Stimulated activated CD8-positive, alpha-beta memory T cell treated with anti-CD3 and anti-CD28 coated beads, Interleukin-4, amount 100 ng/mL, for 48 hours (primary cell): ENCODE measurements at places on chromosomes 4 and X.
A peak's percentile ranks its signal among the peaks of the same experiment; 100 is the strongest.

GRCh38 chr4:10013722-10014121 lies 7.6 kb downstream of the SLC2A9 start:
- peak; percentile 72 for DNase-seq

DNA sequence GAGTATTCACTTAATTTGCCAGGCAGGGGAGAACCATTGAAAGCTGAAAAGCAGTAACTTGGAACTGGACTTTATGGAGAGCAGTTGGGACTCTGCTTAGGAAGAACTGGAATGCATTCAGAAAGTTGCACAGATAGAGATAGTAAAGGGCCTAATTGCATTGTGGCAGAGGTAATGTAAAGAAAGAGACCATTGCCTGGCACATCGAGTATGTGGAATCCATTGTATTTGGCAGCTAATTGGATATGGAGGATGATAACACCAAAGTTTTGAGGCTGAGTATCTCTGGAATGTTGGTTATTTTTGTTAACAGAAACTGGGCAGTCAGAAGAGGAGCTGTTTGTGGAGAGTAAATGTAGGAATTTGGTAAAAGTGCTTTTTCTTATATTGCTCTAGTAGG lies 169.9 kb downstream of the BMPR1B start:
- no peak for DNase-seq

DNA sequence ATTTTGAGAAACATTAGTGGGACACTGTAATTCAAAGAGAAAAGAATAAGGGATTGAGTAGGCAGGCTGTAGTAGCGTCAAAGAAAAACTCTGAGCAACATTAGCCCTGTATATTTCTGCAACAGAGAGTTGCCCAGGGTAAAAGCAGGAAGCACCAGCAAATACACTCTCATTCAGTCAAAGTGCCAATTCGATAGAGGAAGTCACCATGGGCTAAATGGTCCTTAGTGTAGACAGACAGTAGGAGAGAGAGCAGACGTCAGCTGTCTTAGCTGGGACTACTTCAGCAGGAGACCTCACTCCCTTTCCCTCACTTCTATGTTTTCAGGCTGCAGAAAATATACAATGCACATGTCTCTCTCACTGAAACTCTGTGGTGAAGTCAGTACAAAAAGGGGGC lies 2073.8 kb upstream of the TENM3 start:
- DNase-seq, result no peak

GRCh38 chr4:153153339-153153871 lies 50.8 kb upstream of the TRIM2 start:
- peak; percentile 74 for DNase-seq

DNA sequence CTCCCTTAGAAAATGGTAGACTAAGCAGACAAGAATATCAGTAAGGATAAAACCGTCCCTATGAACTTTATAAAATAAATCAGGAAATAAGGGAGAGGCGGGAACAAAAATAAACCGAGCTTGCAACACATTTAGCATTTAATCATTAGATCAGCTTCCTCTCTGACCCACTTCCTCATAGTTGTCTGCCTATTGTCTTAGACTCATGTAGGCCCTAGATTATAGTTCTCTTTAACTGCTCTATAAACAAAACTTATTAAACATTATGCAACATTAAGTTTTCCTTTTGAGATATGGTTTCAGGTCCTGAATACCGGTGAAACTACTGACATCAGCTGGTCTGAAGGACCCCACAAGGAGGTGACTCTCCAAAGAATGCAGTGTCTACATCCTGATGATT lies 15.8 kb upstream of the SRD5A3 start:
- no peak for DNase-seq

DNA sequence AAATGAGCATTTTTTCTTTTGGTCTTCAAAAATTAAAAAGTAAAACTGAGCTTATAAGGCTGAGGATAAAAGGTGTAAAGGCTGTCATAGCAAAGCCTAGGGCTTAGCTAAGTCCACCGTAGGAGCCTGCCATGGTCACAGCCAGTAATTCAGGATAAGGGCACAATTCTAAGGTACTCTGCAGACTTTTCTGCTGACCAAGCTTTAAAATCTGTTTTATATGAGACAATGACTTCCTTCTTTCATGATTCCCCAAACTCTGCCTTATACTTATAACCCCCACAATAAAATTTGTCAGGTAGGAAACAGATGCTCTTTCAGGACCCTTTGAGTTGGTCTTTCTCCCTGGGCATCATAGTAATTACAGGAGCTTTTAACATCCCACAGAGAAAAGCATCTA lies 138.5 kb downstream of the COL4A6 start:
- no peak for DNase-seq

DNA sequence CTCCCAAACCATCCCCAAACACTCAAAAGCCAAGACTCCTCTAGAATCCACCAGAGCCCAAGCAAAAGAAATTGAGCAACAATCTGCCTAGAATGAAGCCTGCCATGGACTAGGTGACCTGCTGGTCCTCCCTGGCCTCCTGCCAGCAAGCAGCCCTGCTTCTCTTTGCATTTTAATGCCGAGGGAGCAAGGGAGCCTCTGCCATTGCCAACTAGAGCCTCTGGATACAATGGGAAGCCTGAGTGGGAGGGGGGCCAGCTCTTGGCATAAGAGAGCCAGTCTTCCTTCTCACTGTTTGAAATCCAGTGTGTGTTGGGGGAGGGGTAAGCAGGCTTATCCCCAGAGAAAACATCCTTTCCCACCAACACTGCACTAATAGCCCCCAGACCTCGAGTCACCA lies 1.5 kb upstream of the GDPD2 start:
- no peak for DNase-seq

DNA sequence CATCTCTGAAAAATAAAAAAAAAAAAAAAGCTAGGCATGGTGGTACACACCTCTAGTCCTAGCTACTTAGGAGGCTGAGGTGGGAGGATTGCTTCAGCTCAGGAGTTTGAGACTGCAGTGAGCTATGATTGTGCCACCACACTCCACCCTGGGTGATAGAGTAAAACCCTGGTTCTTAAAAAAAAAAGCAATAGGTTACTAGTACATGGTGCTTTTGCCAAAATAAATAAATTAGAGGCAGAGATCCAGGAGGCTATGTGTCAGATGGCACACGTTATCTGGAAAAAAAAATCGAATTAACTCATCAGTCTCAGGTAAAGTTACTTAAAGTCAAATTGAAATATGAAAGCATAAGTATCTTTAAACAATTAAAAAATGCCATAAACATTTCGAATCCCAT lies 94.3 kb downstream of the VCX3A start:
- DNase-seq, result no peak

GRCh38 chr4:182724414-182724813 lies 192.8 kb downstream of the DCTD start:
- DNase-seq, result no peak

DNA sequence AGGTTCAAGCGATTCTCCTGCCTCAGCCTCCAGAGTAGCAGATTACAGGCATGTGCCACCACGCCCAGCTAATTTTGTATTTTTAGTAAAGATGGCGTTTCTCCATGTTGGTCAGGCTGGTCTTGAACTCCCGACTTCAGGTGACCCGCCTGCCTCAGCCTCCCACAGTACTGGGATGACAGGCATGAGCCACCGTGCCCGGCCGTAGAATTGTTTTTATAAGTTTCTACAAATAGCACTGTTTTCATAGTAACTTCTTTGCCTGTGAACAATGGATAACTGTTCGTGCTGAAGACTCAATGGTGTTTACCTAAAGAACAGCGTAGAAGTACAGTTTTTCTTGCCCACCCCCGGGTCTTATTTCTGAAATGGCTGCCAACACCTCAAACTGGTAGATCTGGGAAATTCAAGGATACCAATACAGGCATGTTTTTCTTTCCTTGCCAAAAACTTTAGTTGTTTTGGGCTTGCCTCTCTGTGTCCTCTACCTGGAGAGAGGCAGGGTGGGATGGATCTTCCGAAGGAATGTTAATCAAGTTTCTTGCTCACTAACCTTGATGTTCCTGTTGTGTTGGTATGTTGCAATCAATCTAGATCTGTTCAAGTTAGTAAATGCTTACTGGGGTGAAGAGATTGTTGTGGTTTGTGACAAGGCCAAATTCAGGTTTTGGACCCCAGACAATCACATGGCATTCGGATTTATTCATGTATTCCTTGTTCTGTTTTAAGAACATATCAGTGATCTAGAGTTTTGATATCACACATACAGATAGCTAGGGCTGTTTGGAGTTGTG lies 2.8 kb upstream of the RUFY3 start:
- no peak for DNase-seq

GRCh38 chr4:25925486-25926201 lies 11.6 kb downstream of the SMIM20 start:
- DNase-seq, result peak; percentile 61

DNA sequence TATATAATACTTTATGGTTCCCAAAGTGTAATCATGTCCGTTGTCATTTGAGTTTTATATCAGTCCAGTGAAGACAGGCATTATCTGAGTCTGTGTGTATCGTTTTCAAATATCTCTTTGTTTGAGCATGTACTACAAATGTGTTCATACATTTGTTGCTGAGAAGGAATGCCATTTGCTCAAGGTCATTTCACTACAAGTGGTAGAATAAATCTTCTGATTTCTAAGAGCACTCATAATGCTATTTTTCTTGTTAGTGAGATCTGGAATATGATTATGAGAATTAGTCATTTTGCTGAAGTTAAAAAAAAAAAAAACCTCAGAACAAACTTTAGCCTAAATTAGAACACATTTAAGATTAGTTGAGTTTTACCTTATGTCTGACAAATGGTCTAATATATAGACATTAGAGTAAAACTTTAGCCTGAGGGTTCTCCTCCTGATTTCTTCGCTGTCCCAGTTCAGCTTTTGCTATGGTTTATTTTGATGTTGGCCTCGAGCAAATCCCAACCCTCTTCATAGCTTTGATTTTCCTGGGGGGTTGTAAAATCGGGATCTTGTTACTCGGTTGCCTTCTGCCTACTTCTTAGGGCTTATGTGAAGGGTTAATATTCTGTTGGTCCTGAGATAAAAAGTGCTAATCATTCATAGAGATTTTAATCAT lies 87.1 kb downstream of the TMEM131L start:
- DNase-seq, result no peak

DNA sequence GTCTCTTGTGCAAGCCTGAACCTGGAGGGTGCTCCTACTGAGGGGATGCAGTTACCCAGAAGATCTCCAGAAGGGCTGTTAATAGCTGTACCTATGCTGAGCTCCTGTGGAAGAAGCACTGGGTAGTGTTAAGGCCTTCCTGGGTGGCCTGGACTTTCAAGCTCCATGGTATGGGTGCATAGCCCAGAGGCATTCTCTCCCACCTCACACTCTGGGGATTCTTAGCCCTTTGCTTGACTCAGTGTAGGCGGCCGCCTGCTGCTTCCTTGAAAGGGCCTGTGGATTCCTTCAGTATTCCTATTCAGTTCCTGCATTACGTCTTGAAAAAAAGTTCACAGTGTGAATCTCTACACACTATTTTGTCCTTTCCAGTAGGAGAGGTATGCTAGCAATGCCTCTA lies 235.7 kb upstream of the MAGEB16 start:
- no peak for DNase-seq

DNA sequence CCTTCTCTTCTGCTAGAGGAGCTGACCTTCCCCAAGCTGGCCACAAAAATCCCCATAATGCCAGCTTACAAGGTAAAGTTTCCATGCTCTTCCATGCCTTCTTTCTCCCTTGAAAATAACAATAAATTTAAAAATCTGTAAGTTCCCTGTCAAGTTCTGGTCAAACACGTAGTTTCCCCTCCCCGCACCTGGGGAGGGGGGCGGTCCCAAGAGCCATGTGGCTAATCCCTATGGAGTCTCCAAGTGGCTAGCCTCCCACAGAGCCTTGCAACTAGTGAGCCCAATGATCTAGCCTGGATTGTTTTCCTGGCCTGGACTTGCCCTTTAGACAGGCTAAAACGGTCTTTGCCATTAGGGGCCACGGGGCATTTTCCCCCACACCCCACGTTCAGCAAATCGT lies 2.1 kb upstream of the NRK start:
- no peak for DNase-seq

DNA sequence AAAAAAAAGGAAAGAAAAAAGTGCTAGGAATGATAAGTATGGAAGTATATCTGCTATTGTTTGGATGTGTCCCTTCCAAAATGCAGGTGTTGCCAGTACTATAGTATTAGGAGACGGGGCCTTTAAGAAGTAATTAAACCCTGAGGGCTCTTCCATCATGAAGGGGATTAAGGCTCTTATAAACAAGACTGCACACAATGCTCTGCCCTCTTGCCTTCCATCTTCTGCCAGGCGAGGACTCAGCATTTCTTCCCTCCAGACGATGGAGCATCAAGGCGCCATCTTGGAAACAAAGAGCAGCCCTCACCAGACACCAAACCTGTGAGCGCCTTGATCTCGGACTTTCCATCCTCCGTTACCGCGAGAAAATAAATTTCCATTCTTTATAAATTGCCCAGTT lies 120.1 kb upstream of the GPM6A start:
- no peak for DNase-seq

- no peak for DNase-seq
Measured at GRCh38 chr4:140648716-140649308, 80.1 kb upstream of the UCP1 start.

- DNase-seq, result no peak
Measured at GRCh38 chrX:25158635-25159034, 142.9 kb upstream of the ARX start.
